ENCODE measurements at places on chromosomes 1 and 21.

GRCh38 chr1:210653771-210654170 is 325.1 kb downstream of the HHAT start:
- DNase-seq = no peak

DNA sequence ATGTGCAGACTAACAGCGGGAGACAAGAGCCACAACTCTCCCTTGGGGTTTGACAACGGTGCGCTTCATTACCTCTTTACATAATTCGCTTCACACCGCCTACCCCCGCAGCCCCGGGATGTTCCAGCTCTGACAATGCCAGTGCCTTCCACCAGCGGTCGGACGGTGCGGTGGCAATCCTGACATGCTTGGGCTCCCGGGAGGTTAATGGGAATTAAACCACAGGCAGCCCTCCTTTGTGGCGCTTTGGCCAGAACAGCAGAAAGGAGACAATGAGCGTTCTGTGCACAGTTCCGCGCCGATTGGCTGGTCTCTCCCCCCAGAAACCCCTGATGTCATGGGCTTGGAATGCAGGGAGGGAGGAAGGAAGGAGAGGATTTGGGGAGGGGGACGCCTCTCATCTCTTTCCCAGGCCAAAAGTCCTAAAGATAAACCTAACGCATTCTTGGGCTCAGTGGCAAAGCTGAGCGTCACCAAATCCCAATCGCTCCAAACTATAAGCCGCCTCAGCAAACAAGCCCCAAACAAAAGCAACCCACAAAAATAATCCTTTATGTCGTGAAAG is 1.3 kb downstream of the CNN3 start:
- DNase-seq = peak; percentile 59

DNA sequence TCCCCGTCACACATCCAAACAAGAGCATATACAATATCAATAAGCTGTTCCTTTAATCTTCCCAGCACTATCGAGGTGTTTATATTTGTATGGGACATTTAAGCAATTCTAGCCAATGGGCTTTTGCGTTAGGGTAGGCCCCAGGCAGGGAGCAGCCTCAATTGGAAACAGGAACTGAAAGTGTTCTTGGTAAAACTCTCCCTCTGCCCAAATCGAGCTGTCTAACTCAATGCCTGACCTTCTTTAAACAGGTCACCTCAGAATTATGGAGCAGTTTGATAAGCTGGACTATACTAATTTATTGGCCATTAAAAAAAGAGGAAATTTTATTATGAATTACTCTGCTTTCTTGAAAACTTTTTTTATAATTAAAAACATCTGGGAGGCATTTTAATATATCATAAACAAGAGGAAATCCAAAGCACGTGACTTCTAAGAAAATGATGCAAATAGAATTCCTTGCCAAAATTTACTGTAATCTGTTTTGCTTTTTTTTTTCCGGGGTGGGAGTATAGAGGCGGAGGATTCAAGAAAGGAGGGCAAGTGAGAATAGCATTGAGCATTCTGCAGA is 498.1 kb downstream of the LMO4 start:
- DNase-seq = no peak

DNA sequence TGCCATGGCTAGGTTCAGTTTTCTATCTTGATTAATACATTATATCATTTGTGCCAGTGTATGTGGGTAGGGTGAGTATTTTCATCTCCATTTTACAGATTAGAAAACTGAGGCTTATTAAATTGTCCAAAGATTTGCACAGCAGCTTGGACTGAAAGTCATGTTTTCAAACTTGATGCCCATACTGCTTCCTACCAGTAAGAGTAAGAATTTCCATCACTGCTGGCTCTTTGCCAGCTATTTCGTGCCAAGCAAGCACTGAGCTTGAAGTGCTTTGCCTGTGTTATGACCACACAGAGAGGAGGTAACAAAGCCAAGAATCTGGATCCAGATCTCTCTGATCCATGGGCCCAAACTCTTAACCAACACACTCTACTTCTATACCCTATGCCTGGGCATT is 295.0 kb downstream of the VAV3 start:
- DNase-seq = no peak

GRCh38 chr1:94836891-94837290 is 16.7 kb downstream of the SLC44A3 start:
- no peak for DNase-seq

DNA sequence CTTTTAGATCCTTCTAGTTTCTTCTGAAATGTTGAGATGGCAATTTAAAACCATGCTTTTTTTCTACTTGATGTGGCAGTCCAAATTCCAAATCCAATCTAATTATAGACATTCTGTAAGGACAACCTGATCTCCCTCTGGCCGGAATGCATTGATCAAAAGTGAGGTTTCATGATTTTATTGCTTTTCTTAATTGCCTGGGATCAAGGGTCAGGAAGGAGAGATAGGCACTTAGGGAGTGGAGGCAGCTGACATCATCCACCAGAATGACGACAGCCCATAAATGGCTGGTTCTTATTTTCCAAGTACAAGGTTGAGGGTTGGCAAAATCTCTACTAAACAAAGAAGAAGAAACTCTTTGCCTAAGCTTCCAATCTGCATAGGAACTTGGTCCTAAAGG is 46.4 kb upstream of the SCCPDH start:
- no peak for DNase-seq

DNA sequence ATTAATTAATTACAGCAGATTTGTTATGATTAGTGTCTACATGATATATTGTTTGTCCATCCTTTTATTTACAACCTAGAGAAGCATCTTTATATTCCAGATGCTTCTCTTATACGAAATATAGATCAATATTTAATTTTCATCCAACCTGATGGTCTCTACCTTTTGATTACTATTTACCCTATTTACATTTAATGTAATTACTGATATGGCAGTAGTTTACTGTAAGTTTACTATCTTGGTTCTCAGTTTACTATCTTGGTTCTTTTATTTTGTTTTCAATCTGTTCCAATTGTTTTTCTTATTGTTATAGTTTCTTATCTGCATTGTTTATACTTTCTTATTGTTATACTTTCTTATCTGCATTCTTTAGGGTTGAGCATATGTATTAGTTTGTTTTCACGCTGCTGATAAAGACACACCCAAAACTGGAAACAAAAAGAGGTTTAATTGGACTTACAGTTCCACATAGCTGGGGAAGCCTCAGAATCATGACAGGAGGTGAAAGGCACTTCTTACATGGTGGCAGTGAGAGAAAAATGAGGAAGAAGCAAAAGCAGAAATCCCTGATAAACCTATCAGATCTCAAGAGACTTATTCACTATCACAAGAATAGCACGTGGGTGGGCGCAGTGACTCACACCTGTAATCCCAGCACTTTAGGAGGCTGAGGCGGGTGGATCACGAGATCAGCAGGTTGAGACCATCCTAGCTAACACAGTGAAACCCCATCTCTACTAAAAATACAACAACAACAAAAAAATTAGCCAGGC is 28.9 kb downstream of the FAF1 start:
- no peak for DNase-seq

- DNase-seq = no peak
Measured at GRCh38 chr1:212675675-212676074, 24.0 kb downstream of the BATF3 start.

GRCh38 chr1:219847215-219847855 is 81.0 kb downstream of the SLC30A10 start:
- no peak for DNase-seq

DNA sequence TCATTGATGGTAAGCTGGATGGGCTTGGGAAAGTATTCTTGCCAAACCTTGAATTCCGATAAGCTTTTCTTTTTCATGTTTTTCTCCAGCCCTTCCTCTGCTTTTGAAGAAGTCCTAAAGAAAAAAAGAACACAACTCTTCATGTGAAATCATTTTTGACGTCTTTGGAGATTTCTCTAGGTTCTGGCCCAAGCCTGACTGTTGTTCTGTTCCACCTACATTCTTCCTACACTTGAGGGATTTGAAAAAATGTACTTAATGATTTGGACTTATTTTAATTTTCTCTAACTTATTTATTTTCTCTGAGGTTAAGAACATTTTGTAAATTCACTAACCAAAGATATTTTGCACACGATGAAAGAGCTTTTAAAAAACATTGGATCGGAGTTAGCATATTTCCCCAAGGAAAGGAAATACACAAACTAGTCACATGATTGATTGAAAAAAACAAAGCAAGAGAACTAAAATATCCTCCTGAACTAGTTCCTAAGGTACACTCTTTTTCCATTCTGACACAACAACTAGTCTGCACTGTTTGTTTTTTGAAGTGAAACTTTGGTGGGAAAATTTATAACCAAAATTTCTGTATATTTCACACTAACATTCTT is 82.3 kb downstream of the LTN1 start:
- DNase-seq = no peak
